CD4-positive, alpha-beta T cell treated with Interleukin-4 for 1 hour (primary cell): ENCODE measurements at places on chromosomes 1 and 21.

DNA sequence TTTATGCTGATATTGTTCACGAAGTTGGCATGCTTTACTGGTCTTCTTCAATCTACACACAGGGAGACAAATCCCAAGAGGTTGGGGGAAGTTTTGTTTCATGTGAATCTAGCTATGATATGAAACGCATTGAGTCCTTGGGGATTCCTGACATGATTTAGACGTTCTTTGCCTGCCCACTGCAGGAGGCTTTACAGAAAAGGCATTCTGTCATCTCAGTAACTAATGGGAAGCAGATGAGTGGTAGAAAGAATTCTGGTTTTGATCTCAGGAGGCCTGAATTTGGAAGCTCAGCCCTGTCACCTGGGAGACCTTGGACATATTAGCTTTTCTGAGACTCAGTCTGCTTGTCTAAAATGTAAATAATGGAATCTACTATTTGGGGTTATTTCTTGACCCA is 383.0 kb upstream of the NFIA start:
- DNase-seq, result no peak

- DNase-seq, result no peak
Observed at GRCh38 chr1:245444147-245444828, 289.5 kb downstream of the KIF26B start.

GRCh38 chr1:221921936-221922335 is 180.0 kb upstream of the DUSP10 start:
- no peak for DNase-seq

DNA sequence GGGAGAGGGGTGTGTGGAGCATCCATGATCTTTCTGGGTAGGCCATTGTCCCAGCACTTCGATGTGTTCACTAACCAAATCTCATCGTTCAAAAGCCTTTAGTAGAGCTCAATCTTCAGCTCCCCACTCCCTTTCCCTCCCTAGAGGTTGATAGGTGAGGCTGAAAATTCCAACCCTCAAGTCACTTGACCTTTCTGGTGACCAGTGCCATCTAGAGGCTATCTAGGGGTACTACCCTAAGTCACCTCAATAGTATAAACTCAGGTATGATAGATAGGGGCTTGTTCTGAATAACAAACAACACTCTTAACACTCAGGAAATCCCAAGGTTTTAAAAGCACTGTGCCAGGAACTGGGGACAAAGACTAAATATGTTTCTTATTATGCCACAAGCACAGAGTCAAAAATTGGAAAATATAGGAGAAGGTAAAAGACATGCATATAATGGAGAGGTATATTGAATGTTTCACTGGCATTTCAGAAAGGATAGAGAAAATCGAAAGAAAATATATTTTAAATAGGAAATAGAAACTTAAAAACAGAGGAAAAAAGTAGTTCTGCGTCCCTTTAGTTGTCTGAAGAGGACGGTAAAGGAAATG is 42.9 kb upstream of the CD53 start:
- DNase-seq, result peak; percentile 39

DNA sequence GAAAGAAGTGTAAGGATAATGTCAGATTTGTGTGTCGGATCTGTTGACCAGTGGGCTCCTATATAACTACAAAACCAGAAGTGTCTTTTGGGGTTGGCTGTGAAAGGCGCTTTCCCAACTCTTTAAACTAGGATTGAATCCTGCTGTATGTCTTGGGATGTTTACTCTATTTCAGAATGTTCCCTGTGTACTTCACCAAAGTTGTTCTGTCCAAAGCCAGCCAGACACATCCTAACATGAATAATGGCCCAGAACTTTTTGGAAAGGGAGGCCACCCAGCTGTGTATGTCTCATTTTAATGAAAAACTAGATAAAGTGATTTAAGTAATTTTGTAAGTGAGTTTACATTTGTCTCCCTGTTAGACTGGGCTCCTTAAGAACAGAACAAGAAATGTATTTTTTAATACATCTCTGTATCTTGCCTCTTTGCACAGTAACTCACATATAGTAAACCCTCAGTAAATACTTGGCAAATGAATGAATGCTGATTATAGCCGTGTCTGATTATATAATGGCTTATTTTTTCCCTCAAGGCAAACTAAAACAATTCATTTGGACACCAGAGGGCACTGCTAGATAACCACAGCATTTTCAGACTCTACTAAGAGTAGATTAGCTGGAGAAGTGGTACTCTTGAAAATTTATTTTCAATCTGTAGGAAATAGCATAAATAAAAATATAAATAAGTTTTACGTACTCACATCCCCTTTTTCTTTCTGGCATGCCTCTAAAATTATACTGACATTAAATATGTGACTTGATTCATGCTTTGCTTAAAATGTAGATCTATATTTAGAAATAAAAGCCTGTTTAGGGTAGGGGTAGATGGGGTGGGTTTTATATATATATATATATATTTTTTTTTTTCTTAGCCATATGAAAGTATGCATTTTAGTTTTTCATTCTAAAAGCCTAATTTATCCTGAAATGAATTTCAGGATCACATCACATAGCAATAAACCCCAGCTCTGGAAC is 23.8 kb downstream of the TSEN15 start:
- DNase-seq, result peak; percentile 47

DNA sequence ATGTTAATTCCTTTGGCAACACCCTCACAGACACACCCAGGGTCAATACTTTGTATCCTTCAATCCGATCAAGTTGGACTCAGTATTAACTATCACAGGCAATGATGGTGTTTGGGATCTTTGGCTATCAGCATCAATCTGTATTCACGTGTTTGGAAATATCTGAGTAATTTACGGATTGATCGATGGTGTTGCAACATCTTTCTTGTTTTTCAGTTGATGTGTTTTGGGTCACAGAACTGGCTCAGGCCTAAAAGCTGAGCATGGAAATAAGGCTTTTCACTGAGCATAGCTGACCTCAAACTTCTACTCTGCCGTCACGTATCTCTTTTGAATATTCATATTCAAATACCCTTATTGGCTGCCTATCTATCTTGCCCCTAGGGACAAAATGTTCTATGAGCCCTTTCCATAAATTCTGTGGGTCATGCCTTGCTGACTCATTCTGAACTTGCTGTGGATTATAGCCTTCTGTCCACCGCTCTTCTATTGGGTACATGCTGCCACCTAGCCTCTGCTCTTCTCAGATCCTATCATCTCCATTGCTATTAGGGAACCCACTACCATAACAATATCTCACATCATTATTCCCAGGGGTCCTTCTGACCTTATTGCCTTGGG is 156.0 kb downstream of the PDE4B start:
- no peak for DNase-seq

- DNase-seq, result no peak
Observed at GRCh38 chr1:50279622-50280330, 143.5 kb downstream of the DMRTA2 start.

DNA sequence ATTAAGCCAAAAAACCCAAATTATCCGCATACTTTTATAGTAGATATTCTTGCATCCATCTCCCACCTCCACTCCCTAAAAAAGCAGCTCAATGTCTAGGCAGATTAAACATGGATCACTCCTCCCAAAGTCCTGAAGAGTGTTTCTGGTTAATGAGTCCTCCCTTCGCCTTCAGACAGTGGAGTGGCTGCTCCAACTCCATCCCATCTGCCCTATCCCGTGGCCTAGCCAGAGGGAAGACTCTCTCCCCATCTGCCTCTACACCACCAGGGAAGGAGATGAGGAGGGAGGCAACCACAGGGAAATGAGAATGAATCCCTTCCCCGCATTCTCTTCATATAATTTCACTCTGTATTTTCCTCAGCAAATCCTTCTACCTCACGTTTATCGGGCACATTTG is 103.8 kb downstream of the SLC45A1 start:
- no peak for DNase-seq

DNA sequence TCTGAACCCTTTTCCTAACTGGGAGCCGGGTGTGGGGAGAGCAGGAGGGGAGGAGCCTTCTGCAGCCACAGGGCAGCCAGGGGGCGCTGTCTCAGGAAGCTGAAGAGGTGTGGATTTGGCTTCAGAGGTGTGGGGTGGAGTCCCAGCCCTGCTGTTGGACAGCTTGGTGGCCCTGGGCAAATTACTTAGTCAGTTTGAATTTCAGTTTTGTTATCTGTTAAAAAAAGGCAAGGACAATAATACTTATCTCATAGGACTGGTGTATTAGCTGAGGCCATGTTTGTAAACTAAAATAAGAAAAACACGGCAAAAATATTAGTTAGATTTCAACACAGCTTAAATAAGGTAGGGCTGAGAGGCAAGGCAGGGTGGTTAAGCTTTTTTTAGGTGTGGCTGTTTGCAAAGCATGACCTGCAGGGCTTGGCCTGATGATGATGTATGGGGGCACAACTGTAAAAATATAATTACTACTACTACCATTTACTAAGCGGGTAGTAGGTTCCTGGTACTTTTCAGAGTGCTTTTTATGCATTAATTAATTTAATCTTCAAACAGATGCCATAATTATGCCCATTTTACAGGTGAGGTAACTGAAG is 111.8 kb downstream of the PLXNA2 start:
- DNase-seq, result peak; percentile 34

GRCh38 chr1:1153874-1154273 is 19.8 kb upstream of the TTLL10 start:
- DNase-seq, result no peak

DNA sequence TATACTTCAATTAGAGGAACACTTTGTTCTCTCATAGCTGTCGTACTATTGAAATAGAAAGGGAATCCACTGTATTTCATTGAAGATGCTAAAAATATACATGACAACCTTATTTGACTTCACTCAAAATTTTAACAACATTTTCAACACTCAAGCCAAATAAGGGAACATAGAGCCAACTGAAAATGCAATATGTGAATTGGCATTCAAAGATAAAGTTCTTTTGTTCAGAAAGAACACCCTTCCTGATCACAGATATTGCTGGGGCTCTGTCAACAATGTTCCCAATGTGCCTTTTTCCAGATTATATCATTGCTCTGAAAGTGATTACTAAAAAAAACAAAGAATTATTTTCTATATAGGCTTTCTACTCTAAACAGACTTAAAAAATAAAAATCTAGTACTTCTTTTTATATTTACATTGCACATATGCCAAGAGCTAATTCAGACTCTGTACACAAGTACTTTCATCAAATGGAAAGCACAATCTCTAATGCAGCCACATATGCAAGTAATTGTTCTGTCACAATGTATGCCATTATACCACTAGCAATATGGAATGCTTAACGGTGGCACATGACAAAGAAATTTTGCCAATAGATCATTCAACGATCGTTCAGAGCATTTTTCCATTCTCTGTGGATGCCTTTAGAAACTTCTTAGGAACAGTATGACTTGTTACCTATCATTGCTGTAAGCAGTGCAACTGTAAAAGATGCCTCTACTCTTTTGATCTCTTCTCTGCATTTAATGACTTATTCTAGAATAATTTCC is 171.0 kb downstream of the EIF4G3 start:
- no peak for DNase-seq

GRCh38 chr1:36889478-36890226 is 144.7 kb downstream of the GRIK3 start:
- DNase-seq, result no peak

GRCh38 chr1:203100516-203100869 is 14.7 kb upstream of the MYOG start:
- no peak for DNase-seq

DNA sequence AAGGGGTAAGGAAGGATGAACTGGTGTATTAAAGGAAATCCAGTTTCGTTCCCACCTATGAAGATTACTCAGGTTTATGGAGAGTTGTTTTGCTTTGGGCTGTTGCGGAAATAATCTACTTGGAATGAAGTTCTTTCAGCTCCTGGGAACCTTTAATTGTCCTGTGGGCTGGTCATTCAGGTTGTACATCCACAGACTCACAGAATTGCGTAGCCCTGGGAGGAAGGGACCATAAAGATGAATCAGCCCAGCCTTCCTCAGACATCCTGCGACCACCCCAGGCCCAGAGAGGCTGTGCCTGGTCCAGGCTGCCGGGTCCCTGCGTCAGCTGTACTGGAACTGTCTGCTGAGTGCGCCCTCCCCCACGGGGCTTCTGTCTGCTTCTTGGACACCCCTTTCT is 72.7 kb downstream of the GALNT2 start:
- DNase-seq, result no peak

DNA sequence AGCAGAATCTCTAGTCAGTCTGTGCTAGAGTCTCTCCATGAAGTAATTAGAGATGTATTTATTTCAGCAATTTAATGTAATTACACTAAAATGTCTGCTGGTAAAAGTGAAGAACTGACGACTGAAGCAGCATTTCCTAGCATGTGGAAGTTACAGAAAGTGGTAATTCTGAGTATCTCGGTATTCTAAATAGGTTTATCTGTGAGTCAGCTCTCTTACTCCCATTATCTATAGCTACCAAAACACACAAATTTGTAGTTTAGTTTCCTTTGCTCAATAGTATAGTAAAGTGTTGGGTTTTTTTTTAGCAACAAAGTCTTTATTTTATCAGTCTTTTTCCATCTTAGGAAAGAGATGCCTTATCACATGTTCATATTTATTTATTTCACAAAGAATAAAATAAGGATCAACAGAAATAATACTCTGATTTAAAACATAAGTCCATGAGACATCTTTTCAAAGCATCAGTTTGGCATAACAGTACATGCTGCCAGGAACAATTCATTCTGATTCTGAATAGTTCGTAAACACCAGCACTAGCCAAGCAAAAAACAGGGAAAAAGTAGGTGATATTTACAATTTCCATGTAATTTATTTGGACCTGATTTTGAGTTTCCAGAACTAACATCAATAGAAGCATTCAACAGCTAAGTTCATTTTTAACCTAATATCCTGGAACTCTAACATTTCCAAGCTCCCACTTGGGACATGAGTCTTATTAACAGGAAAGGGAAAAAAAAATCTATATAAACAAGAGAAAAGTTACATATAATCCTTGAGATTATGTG is 76.3 kb downstream of the KCNT2 start:
- no peak for DNase-seq

DNA sequence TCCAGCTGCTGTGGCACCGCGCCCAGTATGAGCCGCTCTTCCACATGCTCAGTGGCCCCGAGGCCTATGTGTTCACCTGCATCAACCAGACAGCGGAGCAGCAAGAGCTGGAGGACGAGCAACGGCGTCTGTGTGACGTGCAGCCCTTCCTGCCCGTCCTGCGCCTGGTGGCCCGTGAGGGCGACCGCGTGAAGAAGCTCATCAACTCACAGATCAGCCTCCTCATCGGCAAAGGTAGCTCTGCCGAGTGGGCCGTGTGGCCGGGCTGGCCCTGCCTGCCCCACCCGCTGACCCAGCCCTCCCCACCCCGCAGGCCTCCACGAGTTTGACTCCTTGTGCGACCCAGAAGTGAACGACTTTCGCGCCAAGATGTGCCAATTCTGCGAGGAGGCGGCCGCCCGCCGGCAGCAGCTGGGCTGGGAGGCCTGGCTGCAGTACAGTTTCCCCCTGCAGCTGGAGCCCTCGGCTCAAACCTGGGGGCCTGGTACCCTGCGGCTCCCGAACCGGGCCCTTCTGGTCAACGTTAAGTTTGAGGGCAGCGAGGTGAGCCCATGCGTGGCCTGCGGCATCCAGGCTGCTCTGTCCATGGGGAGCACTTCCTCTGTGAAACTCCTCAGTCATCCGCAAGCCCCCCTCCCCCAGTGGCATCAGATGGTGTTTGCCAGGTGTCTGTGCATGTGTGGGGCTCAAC is 64.2 kb downstream of the PIK3CD start:
- peak; percentile 45 for DNase-seq

DNA sequence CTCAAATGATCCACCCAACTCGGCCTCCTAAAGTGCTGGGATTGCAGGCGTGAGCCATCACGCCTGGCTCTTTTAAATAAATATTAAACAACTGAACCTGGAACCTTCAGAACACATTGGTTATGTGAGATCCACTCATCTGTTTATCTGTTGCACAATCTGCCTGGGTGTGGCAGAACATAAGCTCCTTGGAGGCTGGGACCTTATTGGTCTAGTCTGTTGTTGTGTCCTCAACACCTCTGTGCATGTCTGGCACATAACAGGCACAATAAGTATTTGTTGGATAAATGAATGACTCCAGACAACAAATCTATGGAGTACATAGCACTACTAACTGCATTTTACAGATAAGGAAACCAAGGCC is 4.1 kb upstream of the NBL1 start:
- DNase-seq, result no peak
